ENCODE measurements at places on chromosomes 7 and 10. TPM values are rescaled to one million over a fixed set of nuclear protein-coding genes. Genes with fewer than 3 reads are reported as not detected.

DNA sequence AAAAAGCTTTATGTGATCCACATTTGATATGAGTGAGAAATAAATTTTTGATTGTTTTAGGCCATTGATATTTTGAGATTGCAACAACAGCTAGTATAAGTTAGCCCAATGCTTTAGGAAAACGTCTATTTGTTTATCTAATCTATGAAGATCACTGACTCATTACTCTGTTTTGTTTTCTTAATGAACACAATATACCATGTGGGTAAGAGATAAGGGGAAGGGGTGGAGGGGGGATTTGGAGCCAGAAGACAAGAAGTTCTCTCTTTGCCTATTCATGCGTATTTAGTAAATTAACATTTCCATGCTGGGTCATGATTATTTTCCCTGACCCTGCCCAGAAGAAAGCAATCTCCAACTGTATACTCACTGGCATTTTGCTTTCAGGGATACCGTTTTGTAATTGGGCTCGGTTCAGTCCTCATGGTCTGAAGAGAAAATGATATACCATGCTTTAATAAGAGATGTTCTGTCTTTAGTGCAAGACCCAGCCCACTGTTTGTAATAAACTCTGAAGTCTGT is 359.5 kb upstream of the NPSR1 start:
- H3K4me3 ChIP-seq = no peak overlapping the region
- no peaks in the 10 kb centered on the region for H3K27me3 ChIP-seq
- no peak for DNase-seq

DNA sequence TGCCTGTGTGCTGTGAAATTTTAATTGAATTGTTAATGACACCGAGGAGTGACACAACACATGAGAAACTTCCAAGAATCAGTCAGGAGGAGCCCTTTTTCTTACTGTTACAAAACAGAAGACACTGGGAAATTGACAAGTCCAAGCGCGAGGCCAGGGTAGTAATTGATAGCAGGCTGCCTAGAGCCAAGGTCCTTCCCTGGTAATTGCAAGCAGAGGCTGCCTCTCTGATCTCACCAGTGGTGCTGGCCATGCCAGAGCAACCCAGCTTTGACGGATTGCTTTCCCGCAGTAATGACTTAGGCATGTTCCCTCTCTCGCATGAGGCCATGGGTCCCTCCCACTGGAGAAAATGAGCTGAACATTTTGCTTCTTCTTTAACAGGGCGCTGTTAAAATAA is 111.5 kb downstream of the LRMDA start:
- no peaks in the 10 kb centered on the region for H3K36me3 ChIP-seq
- H3K27ac ChIP-seq = no peak overlapping the region
- DNase-seq = no peak
- peaks cover 12% of the 10 kb centered on the region for H3K27me3 ChIP-seq
- no peak overlapping the region for H3K4me3 ChIP-seq
- peaks cover 38% of the 10 kb centered on the region for H3K4me1 ChIP-seq

DNA sequence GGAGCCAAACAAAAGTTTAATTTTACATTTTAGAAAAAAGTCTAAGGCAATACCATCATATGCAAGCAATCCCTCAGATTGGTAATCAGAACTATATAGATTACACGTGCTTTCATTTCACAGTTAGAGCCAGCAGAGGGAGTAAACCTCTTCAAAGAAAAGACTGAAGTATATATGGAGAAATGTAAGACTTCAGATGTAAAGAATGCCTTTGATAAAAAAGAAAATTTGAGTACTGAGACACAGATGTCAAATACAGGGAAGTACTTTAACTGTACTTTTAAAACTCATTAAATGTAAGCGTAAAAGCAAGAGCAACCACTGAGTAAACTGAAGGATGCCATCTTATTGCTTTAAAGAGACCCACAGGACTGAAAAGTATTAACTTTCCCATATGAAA is 101.4 kb upstream of the FAM133B start:
- H3K4me3 ChIP-seq = no peak overlapping the region
- no peaks in the 10 kb centered on the region for H3K27me3 ChIP-seq
- H3K36me3 ChIP-seq = peaks cover 33% of the 10 kb centered on the region
- DNase-seq = no peak

Gene CCL26
- total RNA-seq = 15.1 TPM

Gene COL1A2
- 4,473 TPM for total RNA-seq

Measured in SJSA1 (cell line).